Thymus (tissue), 14 donors: ENCODE measurements at places on chromosomes 2 and 18.
A peak's percentile ranks its signal among the peaks of the same experiment; 100 is the strongest.

DNA sequence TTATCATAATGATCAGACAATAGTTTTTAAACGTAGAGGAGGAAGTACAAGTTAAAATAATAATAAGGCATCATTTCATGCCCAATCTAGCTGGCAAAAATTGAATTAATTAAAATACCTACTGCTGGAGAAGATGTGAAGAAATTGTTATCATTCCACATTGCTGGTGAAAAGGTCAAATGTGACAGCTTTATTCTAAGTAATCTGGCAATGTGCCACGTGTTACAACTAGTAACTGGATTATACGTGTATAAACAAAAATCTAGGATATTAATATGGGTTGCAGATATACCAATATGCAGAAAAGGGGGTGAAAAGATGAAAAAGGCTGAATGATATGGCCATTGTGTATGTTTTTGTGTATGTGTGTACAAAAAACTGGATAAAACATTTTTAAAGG, 32.4 kb downstream of the SMAD2 start:
- H3K4me3 ChIP-seq: no peak overlapping the region
- no peaks in the 10 kb centered on the region for H3K27me3 ChIP-seq
- H3K27ac ChIP-seq: no peak overlapping the region
- no peak for DNase-seq

- H3K27ac ChIP-seq: no peak overlapping the region
- H3K4me3 ChIP-seq: no peak overlapping the region
- H3K4me1 ChIP-seq: no peaks in the 10 kb centered on the region
- H3K27me3 ChIP-seq: peaks cover 2% of the 10 kb centered on the region
- H3K36me3 ChIP-seq: no peaks in the 10 kb centered on the region
- no peak for DNase-seq
These were observed 108.9 kb downstream of the CLIP4 start for GRCh38 chr2:29223851-29224692.

DNA sequence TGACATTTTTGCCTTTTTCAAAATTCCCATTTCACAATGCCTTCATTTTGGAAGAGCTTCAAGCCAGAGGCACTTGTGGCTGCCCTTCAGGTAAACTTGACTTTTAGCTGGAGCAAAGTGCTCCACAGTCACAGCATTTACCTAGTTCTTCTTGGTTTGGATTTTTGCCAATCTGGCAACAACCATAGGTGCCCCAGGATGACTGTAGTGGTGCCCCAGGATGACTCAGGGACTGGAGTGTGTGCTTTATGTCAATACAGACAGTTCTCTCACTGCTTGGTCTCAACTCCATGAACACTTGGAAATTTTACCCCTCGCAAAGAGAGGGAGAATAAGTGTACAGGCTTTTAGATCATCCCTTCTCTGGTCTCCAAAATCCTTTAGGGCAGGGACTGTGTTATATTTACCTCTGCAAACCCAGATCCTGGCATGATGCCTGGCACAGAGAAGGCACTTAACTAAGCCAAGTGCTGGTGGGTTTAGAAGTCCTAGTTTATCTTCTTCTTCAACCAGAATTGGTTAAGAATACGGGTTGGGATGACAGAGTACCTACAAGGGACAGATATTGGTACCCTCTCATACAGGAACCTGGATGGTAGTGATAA, 15.3 kb upstream of the PTPN4 start:
- no peaks in the 10 kb centered on the region for H3K4me1 ChIP-seq
- H3K36me3 ChIP-seq: no peaks in the 10 kb centered on the region
- H3K4me3 ChIP-seq: no peak overlapping the region
- H3K27ac ChIP-seq: no peak overlapping the region
- no peaks in the 10 kb centered on the region for H3K27me3 ChIP-seq
- DNase-seq: no peak

- H3K4me3 ChIP-seq: no peak overlapping the region
- no peak overlapping the region for H3K27ac ChIP-seq
- DNase-seq: peak; percentile 14
- H3K36me3 ChIP-seq: peaks cover 32% of the 10 kb centered on the region
- no peaks in the 10 kb centered on the region for H3K4me1 ChIP-seq
These were observed 114.5 kb downstream of the RNF144A start for GRCh38 chr2:7031547-7032245.

- H3K4me1 ChIP-seq: no peaks in the 10 kb centered on the region
- H3K27me3 ChIP-seq: no peaks in the 10 kb centered on the region
- H3K27ac ChIP-seq: no peak overlapping the region
- DNase-seq: no peak
These were observed 14.5 kb downstream of the METTL8 start for GRCh38 chr2:171419333-171419732.
